Stimulated activated CD8-positive, alpha-beta memory T cell treated with anti-CD3 and anti-CD28 coated beads, Interleukin-15, amount 100 ng/mL, for 24 hours (primary cell): ENCODE measurements at places on chromosomes 2 and 18.

DNA sequence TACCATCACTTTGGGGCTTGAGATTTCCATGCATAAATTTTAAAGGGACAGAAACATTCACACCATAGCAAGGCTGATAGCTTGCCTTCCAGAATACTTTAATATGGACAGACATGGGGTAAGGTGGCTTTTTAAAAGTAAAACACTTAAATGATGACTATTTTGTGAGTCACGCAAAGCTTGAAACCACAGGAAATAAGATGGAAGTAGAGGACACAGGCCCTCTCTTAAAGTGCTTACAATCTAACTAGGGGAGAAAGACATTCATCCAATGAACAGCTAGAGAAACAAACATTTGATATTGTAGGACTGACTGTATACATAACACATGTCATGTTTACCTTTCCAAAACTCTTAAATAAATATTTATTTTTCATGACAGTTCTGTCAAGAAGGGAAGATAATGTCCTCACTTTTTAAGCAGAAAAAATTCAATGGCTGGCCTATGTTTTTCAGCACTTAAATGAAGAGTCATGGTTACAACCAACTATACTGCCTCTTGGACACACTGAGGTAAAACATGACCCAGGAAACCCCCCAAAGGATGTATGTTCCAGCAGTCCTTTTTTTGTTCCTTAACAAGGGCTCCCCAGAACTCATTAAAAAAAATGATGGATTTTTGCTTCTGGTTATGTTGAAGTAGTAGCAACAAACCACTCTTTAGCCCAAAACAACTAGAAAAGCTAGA lies 120.0 kb upstream of the RBMS1 start:
- no peak for DNase-seq

- DNase-seq = no peak
Measured at GRCh38 chr2:168633200-168633599, 169.2 kb upstream of the NOSTRIN start.

DNA sequence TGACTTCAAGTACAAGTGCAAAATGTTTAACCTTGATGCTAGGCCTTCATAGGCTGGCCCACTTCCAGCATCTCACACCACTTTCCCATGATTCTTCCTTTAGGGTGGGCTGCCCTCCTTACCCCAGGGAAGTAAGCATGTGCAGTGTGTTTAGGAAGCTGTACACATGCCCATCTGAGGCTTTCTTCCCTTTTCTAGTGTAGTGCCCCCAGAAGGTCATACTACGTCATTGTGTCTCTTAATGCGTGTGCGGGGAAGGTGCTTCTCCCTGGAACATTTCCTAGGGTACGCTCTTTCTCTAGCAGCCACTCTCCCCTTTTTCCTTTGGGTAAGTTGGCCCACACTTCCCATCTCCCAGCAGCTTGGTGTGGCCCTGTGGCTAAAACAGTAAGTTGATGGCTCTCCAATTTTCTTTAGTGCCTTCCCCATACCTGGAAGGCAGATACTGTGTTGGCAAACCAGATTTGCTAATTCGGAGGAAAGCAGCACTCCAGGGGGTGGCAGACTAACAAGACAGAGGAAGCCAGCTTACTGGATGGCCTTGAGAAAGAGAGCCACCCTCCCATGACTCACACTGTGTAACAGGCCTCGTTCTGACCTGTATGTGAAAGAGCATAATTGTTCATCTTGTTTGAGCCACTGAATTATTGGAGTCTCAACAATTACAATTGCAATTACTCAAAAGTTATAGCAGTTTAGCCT lies 1.1 kb upstream of the SULT6B1 start:
- no peak for DNase-seq

DNA sequence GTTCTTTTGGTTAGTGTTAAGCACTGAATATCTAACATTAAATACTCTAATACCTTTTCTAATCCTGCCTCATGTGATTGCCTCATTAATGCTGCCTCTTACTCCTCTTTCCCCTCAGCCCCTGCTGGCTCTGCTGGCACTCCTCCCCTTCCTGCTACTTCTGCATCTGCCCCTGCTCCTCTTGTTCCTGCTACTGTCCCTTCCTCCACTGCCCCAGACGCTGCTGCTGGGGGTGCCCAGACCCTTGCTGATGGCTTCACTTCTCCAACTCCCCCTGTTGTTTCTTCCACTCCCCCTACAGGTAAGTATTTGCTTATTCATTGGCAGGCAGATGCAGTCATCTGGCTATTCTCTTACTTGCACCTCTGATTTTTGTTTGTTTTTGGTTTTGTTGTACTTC lies 68.5 kb downstream of the ABI2 start:
- no peak for DNase-seq

- no peak for DNase-seq
Measured at GRCh38 chr18:56890632-56891031, 239.5 kb downstream of the WDR7 start.

DNA sequence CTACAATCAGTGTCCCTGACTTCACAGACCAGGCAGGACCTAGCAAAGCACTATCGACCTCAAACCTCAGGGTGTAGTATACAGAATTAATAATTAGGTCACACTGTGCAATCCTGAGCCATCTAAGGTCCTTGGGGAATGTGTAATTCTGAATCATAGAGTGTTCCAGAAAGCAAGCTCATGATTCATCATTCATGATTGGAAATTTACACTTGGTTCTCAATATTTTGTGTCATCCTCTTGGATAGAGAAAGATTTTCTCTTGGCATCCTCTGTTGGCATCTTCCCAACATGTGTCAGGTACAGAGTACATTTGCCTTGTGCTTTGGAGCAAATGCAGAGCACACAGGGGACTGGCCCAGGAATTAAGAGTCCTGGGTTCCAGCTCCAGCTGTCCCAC lies 245.0 kb upstream of the NT5C1B start:
- DNase-seq = no peak

DNA sequence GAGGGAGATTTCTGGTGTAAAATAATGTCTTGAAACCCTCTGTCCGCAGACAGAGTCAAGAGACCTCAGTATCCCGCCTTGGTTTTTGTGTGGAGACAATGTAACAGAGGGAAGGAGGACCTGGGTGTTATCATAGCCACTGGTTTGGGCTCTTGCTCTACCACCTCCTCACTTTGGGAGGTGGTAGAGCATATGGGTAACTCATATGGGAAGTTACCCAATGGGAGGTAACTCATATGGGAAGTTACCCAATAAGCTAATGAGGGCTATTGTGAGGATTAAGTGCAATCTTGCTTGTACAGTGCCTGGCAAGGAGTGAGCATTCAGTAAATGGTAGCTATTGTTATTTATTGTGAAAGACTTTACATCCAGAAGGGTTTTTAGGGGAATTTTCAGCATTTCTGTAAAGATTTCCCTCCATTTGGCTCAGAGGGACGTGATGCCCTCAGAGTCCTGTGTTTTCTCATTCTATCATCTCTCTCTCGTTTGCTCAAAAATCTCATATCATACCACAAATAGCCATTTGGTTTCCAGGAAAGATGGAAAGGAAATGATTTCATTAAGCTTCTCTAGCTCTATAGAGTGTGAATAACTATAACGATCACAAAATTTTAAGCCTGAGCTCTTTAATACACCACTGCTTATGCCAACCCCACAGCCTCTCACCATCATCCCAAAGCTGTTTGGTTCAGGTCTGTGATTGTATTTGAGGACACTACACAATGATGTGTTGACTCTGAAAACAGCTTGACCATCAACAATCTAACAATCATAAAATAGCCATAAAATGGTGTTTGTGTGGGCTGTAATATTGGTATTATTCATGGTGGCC lies 307.7 kb downstream of the STK39 start:
- DNase-seq = no peak

- DNase-seq = no peak
Measured at GRCh38 chr2:192215096-192215877, 20.6 kb upstream of the TMEFF2 start.

DNA sequence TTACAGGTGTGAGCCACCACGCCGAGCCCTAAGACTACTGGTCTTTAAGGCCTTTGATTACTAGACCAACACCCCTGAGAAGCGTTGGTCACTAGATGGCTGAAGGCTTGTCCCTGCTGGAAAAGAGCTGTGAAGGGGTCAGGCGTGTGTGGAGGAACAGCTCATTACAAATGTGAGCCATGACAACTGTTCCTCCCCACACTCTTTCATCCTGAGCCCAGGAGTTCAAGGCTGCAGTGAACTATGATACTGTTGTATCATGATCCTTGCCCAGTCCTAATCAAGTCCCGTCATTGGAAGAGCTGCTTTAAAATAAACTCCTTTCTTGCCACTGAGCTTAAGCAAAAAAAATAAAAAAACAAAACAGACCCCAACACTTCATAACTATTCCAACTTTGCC lies 19.5 kb upstream of the MCFD2 start:
- DNase-seq = no peak

DNA sequence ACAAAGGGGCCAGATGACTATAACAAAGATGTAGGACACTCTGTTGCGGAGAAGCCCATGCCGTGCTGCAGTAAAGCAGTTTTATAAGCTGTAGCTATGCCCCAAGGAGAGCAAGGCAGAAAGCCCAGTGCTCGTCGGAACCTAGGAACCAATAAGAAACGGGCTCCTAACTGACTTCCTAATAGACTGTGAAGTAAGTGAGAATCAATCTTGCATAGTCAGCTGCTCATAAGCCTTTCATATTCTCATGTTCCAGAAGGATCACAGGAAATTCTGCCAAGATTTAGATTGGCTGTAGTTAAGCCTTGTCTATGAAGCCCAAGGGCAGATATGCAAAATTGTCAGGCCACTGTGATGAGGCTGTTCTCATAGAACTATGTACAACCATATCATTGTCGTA lies 98.4 kb downstream of the RTTN start:
- no peak for DNase-seq

- no peak for DNase-seq
Measured at GRCh38 chr2:156331572-156332283, 793 bp downstream of the NR4A2 start.

GRCh38 chr18:76459687-76460350 lies 35.2 kb downstream of the ZNF516 start:
- DNase-seq = no peak
